Left cardiac atrium (tissue), 4 donors: ENCODE measurements at places on chromosomes 16 and 17. TPM values are rescaled to one million over a fixed set of nuclear protein-coding genes. Genes with fewer than 3 reads are reported as not detected.

DNA sequence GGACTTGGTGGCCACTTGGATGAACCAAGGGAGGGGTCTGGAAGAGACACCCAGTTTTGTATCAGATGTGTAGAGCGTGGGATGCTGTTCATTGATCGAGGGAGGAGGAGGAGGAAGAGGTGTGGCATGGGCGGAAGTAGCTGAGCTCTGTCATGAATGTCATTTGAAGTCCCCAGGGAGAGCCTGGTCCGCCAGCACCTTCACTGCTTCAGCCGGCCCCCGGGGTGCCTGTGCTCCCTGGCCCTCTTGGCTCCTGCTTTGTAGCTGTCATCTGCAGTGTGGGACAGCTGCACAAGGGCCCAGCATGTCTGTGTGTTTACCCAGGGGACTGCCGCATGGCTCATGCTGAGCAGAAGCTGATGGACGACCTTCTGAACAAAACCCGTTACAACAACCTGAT, 75.4 kb upstream of the RBL2 start:
- DNase-seq, result no peak

Gene ZG16B
- not detected for total RNA-seq

- no peak for DNase-seq
Observed at GRCh38 chr17:64599827-64600226, 62.3 kb downstream of the SMURF2 start.

DNA sequence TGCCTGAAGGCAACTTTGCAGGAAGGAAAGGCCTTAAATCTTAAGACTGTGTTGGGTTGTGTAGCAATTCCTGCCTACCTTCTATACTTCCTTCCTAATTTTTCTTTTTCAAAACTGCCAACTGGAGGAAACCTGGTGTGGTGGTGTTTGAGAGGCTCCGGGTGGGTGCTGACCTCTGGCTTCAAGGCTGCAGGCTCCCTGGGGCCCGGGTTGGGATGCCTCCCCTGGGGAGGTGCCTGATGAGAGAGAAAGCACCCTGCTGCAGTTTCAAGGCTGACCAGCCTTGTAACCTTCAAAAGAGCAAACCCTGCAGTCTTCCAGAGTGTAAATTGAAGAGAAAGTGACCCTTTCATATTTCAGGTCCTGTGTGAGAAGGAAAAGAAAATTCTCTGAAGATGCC, 55.9 kb downstream of the MSI2 start:
- DNase-seq, result no peak

DNA sequence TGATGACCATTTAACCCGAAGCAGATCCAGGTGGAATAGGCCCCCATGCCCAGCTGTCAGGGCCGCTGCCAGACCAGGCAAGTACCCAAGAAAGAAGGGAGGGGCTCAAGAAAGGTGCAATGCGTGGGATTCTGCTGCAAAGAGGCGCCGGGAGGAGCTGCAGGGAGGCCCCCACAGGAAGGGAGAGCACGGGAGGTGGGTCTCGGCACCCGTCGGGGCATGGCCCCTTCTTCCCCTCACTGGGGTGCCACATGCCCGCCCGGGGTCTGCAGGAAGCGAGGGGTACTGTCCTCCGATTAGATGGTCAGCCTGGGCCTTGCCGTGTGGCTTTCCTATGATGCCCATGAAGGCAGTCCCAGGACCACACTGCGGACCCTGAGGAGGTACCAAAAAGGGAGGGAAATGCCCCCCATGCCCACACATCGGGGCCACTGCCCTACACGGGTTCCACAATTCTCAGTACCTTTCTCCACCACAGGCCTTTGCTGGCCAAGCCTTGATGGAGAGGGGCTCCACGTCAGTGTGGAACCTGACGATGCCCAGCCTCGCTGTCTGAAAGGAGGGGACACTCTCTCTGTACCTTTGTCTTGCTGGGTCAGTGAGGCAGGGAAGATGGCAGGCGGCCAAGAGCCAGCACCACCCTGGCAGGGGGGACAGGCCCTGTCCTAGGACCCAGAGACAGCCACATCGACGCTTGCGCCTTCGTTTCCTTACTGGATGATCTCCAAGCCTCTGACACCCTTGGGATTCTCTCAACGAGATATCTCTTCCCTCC, 45.5 kb upstream of the DNAH17 start:
- no peak for DNase-seq

- no peak for DNase-seq
Observed at GRCh38 chr16:15573274-15573895, 69.6 kb downstream of the MARF1 start.

DNA sequence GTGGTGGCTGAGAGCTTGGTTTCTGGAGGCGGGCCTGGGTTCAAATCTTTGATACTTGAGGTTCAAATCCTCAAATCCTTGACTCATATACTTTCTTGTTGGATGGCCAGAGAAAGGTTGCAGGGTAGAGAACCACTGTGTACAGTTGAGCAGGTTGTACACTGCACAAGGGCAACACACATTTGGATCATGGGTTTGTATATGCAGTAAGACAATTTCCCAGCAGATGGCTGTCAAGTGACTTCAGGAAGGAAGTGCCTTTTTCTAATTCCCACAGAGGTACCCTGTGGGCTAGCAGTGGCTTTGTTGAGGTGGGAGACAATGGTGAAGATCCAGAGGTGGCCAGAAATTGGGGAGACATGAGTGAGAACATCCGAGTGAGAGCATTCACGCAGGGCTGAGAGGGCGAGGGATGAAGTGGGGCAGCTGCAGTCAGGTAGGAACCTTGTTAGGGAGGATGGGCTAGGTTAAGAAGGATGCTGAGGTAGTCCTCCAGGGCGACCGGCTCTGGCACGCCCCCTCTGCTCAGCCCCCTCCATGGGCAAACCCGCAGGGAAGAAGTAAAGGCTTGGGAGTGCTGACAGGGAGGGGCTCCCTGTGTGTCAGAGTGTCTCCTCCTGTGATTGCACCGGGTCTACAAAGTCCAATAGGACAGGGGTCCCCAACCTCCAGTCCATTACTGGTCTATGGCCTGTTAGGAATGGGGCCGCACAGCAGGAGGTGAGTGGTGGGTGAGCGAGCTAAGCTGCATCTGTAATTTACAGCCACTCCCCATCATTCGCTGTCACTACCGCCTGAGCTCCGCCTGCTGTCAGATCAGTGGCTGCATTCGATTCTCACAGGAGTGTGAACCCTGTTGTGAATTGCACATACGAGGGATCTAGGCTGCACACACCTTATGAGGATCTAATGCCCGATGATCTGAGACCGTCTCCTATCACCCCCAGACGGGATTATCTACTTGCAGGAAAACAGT, 2.7 kb downstream of the C16orf89 start:
- DNase-seq, result no peak

GRCh38 chr17:31236137-31236536, 60.9 kb downstream of the OMG start:
- no peak for DNase-seq

DNA sequence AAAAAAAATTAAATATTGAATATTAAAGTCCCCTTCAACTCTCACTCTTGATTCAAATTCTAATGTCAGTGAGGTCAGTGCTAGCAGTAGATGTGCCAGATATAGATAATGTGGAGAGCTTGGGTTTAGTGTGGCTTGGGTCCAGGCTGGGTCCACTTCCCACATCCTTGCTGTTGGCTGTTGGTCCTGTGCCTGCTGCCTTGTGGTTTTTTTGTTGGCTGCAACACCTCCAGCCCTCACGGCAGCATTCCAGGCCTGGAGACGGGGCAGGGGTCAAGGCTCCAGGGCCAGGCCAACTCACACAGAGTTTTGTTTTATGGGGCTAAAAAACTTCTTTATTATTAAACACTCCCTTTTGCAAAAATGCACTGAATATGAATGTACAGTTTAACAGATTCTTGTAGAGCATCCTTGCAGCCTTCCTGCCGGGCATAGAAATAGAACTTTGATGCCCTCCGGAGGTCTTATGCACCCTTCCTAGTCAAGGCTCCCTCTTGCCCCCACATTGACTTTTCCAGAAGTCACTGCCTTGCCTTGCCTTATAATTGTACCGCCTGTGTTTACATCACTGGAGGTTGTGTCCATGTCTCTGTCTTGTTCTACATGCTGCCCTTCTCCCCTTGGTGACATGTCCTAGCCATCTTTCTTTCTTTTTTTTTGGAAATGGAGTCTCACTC, 25.5 kb upstream of the MYO15B start:
- DNase-seq, result no peak

GRCh38 chr16:26491962-26492361, 574.8 kb upstream of the C16orf82 start:
- DNase-seq, result no peak

DNA sequence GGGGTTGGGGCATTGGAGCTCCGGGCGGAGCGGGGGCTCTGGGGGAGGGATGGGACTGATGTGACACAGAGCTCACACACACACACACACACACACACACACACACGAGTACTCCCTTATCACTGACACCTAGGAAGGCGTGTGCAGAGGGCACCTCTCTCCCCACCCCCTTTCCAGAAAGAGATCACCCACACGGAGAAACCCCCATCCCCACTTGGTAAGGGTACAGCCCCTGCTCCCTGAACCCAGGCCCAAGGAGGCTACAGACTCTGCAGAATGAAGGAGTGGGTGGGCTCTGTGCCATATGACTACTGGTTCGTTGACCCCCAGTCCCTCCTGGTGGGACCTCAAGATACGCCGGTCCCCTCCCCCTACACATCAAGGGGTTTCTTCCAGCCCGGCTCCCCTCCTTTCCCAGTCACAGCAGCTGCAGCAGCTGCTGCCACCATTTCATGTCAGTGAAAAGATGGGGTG, 8.7 kb upstream of the ARHGAP23 start:
- no peak for DNase-seq

Gene PRDM7
- not detected for total RNA-seq

DNA sequence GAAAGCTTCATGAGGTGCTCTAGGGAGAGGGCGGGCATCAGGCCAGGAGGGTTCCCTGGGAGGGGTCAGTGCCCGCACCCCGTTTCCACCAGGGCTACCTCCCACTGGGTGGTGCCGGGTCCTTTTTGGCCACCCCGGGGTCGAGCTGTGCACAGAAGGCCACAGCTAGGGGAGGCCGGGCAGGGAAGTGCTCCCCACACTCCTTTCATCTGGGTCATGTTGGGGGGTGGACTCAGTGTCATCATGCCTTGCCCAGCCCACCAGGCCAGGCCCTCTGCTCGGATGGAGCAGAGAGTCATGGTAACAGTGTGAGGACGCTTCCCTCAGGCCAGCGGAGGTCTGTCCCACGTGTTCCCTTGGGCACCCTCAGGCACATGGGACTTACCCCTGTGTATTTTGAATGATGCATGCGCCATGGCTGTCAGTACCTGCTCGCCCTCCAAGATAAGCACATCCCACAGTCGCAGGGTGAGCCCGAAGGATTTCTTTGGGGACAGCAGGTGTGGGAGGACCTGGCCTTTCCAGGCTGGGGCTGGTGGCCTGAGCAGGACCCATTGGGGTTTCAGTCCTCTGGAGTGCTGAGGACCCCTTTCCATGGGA, 46.4 kb downstream of the TNFRSF13B start:
- no peak for DNase-seq
